Left kidney (tissue), 8 donors: ENCODE measurements at places on chromosomes 16 and 17.

DNA sequence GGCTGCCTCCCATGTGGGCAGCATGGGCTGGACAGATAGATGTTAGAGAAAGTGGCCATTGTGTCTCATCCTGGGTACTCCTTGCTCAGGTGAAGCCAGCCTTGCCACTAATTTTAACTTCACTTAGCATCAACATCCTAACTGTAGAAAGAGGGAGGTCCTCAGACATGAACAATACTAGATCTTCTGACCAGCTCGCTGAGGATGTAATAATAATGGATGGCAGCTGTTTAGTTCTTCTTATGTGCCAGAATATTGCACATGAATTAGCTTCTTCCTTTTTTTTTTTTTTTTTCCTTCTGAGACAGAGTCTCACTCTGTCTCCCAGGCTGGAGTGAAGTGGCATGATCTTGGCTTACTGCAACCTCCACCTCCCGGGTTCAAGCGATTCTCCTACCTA is 232.4 kb downstream of the CCDC182 start:
- DNase-seq = no peak

DNA sequence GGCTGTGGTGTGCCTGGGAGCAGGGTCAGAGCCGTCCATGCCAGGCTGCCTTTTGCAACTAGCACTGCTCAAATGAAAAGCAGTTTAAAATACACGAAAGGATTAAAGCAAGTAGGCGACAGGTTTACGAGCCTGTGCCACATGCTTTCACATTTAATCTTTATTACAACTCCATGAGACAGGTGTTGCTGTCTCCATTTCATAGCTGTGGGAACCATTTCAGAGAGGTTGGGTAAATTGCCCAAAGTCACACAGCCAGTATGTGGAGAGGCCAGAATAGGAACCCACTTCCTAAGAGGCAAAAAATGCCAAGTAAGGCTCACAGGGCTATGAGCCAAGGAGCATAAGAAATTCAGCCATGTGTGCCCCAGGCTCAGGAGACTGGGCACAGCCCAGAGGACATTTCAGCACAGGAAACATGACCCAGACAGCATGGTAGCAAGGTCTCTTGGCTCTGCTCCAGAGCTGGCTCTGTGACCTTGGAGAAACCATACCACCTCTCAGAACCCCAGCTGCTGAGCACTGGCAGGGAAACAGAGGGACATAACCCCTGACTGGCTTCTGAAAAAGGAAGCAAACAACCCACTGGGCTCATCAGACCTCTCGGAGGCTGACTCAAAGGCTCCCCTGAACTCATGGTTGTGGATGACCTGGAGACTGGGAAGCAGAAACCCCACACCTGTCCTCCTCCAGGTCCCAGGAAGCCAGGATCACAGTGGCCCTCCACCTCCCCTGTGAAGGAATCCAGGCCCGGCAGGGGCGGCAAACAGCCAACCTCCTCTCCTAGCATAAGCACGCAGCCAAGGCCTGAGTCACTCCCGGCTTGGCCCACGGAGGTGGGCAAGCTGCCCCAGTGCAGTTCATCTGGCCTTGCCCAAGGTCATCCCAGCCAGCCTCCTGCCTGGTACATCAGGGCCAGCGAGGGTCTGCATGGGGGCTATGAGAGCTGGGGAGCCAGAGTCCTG is 40.3 kb upstream of the MRPS23 start:
- DNase-seq = no peak

GRCh38 chr16:22721511-22722100 is 92.4 kb upstream of the HS3ST2 start:
- DNase-seq = no peak

DNA sequence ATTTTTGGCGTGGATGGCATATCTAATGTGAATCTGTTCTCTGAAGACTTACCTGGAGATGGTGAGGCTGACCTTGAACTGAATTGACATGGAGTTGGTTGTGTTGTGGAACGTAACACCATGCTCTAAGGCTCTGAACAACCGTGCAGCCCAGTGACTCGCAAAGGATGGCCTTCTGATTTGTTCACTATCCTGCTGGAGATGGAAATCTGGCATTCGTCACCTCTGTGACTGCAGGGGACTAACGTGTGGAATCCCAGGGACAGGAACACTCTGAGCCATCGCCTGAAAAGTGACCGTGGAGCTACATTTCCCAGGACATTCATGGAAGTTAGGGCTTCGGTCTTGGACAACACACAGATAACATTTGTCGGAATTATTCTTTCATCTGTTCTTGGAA is 61.1 kb downstream of the BANP start:
- no peak for DNase-seq

DNA sequence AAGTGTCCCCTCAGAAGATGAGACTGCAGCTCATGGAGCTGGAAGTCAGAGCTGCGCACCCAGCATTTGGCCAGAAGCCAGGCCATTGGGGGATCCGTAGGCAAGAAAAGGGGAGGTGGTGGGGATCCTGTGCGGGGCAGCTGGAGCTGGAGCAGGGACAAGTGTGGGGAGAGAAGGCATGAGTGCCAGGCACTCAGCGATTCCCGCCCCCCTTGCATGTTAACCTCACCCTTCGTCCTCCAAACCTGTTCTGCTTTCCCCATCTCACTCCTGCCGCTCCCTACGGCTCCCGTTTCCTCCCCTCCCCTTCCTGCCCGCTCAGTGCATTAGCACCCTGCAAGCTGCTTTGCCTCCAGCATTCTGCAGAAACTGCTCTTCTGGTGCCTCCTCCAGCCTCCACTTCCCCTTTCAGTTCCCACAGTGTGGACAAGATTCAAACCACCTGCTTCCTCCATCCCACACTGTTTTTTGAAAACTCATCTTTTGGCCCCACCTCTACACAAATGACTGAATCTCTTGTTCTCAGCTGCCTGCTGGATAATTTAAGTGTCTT is 5.6 kb downstream of the ALOX15 start:
- DNase-seq = no peak

- no peak for DNase-seq
Observed at GRCh38 chr16:49995720-49996119, 29.3 kb upstream of the CNEP1R1 start.

GRCh38 chr16:85535352-85536072 is 77.6 kb upstream of the GSE1 start:
- DNase-seq = no peak

GRCh38 chr16:660459-661183 is 7.3 kb upstream of the RHOT2 start:
- peak; percentile 78 for DNase-seq

DNA sequence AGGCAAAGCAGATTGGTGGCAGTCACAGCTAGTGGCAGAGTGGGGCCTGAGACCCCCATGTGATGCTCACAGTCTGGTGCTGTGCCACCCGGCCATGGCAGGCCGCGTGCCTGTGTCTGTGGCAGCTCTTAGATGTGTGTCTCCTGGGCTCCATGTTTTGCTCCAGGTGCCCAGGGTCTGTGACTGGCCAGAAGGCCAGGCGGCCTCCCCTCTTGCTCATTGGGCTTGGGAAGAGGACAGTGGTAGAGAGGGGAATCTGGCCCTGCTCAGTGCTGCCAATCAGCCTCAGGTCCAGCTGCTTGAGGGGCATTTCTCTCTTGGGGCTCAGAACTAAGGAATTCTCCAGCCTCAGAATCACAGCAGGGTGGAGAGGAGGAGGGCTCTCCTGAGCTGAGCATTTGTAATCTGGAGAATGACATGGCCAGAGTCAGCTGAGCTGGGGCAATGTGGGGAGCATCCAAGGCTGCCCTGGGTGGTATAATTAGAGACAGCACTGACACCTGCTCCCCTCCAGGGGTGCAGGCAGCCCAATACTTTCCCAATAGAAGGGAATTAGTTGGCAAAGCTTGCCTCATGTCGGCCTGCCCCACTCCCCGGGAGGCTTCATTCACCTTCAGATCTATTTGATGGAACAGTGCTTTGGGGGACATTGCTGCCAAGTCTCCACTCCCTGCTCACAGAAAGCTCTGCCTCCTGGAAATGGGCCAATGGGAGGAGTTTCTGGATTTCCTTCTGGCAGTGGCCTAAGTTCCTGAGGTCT is 2.7 kb upstream of the LASP1NB start:
- DNase-seq = no peak

GRCh38 chr16:14286368-14287230 is 215.5 kb downstream of the MRTFB start:
- no peak for DNase-seq

DNA sequence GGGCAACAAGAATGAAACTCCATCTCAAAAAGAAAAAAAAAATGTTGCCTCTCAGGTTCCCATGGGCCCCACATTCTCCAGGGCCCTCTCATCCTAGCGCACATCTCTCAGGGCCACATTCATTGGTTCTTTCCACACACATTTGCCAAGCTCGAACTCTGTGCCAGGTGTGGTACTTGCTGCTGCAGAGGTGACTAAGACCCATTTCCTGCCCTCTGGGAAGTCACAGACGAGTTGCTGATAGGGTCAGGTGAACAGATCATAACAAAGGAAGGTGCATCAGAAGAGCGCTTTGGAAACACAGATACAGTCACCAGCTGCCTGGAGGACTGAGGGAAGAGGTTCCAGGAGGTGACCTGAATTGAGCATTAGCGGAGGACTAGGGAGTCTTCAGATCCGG is 1.0 kb downstream of the GSDMA start:
- DNase-seq = no peak

- no peak for DNase-seq
Observed at GRCh38 chr17:79715098-79715942, 15.4 kb upstream of the ENPP7 start.

DNA sequence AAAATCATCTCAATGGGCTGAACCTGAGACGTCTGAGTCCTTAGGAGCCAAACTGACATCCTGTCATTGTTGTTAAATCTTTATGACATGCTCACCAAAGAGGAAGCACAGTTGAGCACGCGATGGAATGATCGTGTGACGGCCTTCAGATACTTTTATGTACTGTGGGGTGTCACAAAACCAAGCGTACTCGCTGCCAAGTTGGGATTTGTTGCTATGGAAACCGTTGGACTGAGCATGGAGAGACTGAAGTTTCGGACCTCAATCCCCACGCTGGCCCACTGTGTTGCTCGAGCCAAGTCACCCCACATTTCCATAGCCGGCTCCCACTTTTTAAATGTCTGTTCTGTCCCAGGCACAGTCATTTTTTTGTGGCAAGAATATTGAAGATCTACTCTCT is 222.8 kb upstream of the SDK2 start:
- no peak for DNase-seq
